Effector memory CD4-positive, alpha-beta T cell (primary cell): ENCODE measurements at places on chromosomes 12 and 14.

- no peaks in the 10 kb centered on the region for H3K4me1 ChIP-seq
- DNase-seq = no peak
- no peak overlapping the region for H3K4me3 ChIP-seq
These were observed 343.9 kb downstream of the NPAS3 start for GRCh38 chr14:33282331-33283230.

GRCh38 chr14:91270188-91270587, 25.7 kb upstream of the GPR68 start:
- DNase-seq = no peak
- H3K27ac ChIP-seq = no peak overlapping the region
- H3K4me1 ChIP-seq = no peaks in the 10 kb centered on the region
- H3K4me3 ChIP-seq = no peak overlapping the region

DNA sequence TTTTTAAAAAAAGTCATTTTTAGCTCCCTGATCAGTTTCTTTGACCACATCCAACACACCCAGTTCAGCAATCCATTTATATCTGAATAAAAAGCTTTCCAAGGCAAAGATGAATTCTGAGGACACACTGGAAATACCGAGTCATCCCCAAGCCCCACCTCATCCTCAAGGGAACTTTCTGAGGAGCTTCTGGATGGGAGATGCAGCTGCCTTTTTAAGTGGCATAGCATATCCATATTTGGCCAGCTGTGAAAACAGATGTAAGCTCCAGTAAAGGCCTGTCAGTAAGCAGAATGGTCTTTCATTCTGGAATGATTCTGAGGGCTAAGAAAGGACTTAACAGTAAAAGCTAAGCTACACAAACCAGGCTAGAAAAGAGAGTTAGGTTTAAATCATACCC, 18.4 kb downstream of the ZFYVE1 start:
- no peaks in the 10 kb centered on the region for H3K4me1 ChIP-seq
- no peaks in the 10 kb centered on the region for H3K27me3 ChIP-seq
- H3K27ac ChIP-seq = no peak overlapping the region

DNA sequence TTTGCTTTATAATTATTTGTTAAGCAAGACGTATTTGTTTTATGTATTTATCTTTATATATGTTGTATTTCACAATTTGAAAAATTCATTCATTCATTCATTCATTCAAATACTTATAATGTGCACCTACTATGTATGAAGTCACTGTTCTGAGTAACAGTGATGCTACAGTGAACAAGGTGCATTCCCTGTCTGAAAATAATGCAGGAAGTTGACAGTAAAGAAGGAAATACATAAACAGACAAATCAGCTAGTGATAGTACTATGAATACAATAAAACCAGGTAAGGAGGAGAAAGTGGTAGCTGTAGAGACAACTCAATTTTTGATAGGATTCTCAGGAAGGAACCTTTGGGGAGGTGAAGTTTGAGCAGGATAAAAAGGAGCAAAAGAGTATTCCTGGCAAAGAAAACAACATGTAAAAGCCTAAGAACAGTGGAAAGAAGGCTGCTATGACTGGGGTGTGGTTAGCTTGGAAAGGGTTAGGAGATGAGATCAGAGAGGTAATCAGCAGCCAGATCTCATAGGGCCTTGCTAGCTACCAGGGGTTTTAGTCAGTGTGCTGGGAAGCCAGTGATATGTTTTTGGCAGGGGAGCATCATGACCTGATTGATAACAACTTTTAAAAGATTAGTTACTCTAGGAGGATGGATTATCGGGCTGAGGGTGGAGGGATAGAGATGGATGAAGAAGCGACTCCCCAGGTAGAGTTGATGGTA, 17.4 kb downstream of the BICDL1 start:
- H3K27ac ChIP-seq = peak overlapping the region; percentile 79
- peaks cover 26% of the 10 kb centered on the region for H3K4me1 ChIP-seq
- no peak for DNase-seq
- no peak overlapping the region for H3K4me3 ChIP-seq

DNA sequence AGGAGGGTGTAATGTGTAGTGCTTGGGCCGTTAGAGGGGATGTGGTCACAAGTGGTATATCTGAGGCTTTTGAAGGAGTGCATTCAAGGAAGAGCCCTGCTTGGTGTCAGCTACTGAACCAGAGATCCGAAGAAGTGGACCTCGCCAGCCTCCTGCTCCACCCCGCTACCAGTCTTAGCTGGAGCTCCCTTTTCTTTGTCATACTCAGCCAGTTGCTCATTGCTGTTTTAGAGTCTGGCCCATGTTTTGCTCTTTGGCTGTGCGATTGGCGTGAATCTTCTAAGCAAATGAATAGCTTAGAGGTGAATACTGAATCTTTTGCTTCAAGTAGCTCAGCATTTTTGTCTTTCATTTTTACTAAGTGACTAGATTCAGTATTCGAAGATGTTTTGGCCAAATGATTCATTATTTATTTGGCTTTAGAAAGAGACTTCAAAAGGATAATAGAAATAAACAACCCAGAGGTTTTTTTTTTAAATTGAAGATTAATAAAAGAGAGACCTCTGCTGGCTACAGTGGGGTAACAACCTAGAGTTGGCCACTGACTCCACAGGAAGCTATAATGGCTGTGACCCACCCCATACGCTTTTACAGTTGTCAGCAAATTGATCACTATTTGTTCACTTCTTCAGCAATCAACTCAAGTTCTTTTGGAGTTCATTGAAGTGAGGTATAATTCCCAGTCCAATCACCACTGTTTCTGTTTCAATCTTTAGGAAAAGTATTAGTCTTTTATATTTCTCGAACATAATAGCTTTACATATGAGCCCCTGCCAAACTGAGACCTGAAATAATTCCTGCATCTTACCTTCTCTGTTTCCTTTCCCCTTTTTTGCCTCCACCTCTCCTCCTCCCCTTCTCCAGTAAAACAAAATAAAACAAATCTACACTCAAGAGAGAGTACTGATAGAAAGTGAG, 19.9 kb downstream of the CDKN1B start:
- peak overlapping the region; percentile 31 for H3K4me3 ChIP-seq
- peak; percentile 30 for DNase-seq
- peak overlapping the region; percentile 68 for H3K27ac ChIP-seq
- H3K36me3 ChIP-seq = no peaks in the 10 kb centered on the region
- peaks cover 18% of the 10 kb centered on the region for H3K4me1 ChIP-seq

GRCh38 chr12:66823857-66824570, 145.1 kb upstream of the GRIP1 start:
- no peak overlapping the region for H3K4me3 ChIP-seq
- H3K4me1 ChIP-seq = no peaks in the 10 kb centered on the region
- no peaks in the 10 kb centered on the region for H3K27me3 ChIP-seq
- DNase-seq = no peak
- no peak overlapping the region for H3K27ac ChIP-seq

- no peaks in the 10 kb centered on the region for H3K36me3 ChIP-seq
- no peak overlapping the region for H3K4me3 ChIP-seq
- no peaks in the 10 kb centered on the region for H3K27me3 ChIP-seq
- H3K4me1 ChIP-seq = no peaks in the 10 kb centered on the region
These were observed 27.1 kb upstream of the CLMN start for GRCh38 chr14:95346820-95347219.

GRCh38 chr12:4446335-4446734, 720 bp upstream of the FGF6 start:
- no peak overlapping the region for H3K27ac ChIP-seq
- H3K27me3 ChIP-seq = no peaks in the 10 kb centered on the region
- H3K4me1 ChIP-seq = no peaks in the 10 kb centered on the region
- no peak for DNase-seq
- no peak overlapping the region for H3K4me3 ChIP-seq

DNA sequence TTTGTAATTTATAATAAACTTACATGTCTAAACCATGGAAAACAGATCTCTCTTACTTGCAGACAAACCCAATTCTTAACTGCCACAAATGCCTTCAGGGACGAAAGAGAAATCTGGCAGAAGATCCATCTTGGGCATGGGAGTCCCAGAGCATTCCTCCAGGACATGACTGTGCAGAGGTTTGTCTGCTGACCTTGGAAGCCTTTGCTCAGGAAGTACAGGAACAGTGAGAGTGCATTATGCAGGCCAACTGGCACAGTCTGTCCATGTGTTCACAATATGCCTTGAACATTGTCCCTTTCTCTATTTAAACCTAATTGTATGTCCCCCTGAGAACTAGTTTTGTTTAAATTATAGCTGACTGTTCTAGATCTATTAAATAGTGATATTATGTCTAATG, 467.1 kb downstream of the ATP23 start:
- no peak overlapping the region for H3K27ac ChIP-seq
- no peaks in the 10 kb centered on the region for H3K36me3 ChIP-seq
- no peaks in the 10 kb centered on the region for H3K4me1 ChIP-seq
- no peak for DNase-seq
- H3K4me3 ChIP-seq = no peak overlapping the region

DNA sequence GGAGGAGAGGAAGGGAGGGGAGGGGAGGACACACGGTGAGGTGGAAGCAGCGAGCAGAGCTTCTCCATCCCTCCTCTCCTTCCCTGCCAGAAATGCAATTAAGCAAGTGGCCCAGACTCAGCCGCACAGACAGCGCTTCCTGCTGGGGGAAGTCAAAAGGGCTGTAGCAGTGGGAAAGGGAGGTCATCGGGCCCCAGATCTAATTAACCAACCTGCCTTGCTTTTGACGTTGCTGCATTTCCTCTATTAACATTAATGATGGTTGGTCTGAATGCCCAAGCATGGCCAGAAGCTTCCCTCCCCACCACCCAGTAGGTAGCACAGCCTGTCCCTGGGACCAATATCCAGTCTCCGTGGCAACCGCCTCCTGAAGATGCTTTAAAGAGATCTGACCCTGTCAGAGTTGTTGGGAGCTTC, 4.6 kb upstream of the NGB start:
- H3K36me3 ChIP-seq = no peaks in the 10 kb centered on the region
- H3K4me1 ChIP-seq = no peaks in the 10 kb centered on the region
- DNase-seq = no peak
- H3K27ac ChIP-seq = no peak overlapping the region
- H3K4me3 ChIP-seq = no peak overlapping the region

DNA sequence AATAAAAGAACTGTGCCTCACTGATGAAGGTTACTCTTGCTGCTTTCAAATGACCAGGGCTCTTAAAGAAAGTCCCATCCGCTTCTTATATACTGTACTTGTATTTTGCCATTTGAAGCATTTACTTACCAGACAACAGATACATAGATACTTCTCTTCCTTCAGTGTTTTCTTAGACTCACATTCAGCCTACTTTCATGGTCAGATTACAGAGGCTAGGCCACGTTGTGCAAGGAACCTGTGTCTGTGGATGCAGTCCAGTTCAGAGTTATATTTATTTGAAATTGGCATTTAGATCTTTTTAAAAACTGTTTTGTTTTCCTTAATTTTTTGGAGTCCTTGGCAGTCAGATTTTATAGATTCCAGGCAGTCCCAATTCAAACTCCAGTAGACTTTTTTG, 6.2 kb downstream of the CHURC1 start:
- DNase-seq = no peak
- no peaks in the 10 kb centered on the region for H3K27me3 ChIP-seq
- no peak overlapping the region for H3K27ac ChIP-seq
- H3K36me3 ChIP-seq = peaks cover 17% of the 10 kb centered on the region
- no peak overlapping the region for H3K4me3 ChIP-seq
- H3K4me1 ChIP-seq = peaks cover 6% of the 10 kb centered on the region

DNA sequence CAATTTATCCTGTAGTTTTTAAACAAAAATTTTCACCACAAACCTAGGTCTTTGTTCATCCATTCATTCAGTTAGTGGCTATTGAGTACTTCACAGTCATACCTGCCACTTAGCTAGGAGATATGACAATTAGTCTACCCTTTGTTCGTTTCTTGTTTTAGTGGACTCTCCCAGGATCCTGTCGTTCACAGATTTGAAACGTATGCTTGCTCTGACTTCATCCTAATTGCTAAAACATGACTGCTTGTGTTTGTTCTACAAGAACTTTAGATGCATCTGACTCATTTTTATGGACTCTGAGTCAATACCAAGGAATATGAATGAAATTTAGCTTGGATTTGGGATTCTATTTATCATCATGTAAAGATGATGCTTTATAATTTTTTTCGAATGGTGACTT, 69.5 kb downstream of the TBC1D30 start:
- peaks cover 3% of the 10 kb centered on the region for H3K27me3 ChIP-seq
- H3K4me3 ChIP-seq = no peak overlapping the region
- no peaks in the 10 kb centered on the region for H3K4me1 ChIP-seq
- no peak for DNase-seq
- no peak overlapping the region for H3K27ac ChIP-seq
- H3K36me3 ChIP-seq = no peaks in the 10 kb centered on the region

DNA sequence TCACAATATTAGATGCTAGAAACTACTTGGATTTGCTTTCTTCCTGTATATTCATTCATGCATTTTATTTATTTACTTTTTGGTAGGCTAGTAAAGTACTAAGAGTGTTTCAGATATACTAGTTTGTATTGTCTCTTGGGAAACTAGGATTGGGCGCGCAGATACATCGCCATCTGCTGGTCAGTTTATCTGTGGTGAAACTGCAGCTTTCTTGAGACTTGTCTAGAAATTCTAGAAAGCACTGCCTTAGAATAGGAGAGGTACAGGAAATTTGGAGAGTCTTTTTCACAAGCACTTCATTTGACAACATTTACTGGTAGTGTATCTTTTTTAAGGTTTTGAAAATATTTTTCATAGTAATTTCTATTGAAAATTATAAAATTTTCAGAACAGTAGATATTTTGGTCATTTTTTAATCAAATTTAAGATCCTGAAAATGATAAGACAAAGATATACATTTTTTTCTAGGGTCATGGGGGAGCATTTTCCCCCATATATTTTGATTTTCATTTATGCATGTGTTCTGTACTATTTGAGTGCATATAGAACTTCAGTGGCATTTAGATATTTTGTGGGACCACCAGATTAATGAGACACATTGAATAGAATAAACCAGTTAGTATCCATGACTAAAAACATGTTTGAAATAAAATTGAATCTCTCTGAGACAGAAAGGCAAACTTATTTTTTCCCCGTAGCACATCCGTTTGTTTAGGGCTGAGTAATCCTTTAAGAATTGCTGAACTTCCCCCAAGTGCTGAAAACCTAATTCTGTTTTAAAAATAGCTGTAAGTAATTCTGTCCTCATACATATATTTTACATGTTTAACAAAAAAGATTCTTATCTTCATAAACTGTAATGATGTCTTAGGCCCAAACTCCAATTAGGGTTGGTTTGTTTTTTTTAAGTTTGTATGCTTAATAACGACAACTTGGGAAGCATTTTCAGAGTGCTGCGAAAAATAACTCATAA, 44.5 kb downstream of the SLC38A6 start:
- no peak for DNase-seq
- H3K27ac ChIP-seq = no peak overlapping the region
- no peaks in the 10 kb centered on the region for H3K27me3 ChIP-seq

- no peak for DNase-seq
- no peaks in the 10 kb centered on the region for H3K36me3 ChIP-seq
- no peaks in the 10 kb centered on the region for H3K4me1 ChIP-seq
- no peaks in the 10 kb centered on the region for H3K27me3 ChIP-seq
These were observed 209.1 kb downstream of the DACT1 start for GRCh38 chr14:58846682-58847465.

DNA sequence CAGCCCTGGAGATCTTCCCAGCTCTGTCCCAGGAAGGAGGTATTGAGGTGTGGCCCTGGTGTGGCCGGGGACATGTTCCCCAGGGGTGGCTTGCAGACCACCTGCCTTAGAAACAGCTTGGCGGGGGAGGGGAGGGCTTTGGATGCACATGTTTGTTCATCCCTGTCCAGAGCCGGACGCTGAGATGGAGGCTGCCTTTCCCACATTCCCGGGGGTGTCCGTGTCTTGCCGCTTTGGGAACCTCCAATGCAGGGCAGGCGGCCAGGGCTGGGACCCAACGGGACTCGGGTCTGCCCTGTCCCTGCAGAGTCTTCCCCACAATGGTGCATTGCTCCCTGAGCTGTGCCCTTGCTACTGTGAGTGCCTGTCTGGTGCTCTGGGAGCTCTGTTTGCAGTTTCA, 319.5 kb upstream of the SFSWAP start:
- H3K4me1 ChIP-seq = no peaks in the 10 kb centered on the region
- no peak overlapping the region for H3K4me3 ChIP-seq
- H3K27me3 ChIP-seq = no peaks in the 10 kb centered on the region
